Motor neuron (in vitro differentiated cells): ENCODE measurements at places on chromosomes 7 and 10. TPM values are rescaled to one million over a fixed set of nuclear protein-coding genes. Genes with fewer than 3 reads are reported as not detected.

DNA sequence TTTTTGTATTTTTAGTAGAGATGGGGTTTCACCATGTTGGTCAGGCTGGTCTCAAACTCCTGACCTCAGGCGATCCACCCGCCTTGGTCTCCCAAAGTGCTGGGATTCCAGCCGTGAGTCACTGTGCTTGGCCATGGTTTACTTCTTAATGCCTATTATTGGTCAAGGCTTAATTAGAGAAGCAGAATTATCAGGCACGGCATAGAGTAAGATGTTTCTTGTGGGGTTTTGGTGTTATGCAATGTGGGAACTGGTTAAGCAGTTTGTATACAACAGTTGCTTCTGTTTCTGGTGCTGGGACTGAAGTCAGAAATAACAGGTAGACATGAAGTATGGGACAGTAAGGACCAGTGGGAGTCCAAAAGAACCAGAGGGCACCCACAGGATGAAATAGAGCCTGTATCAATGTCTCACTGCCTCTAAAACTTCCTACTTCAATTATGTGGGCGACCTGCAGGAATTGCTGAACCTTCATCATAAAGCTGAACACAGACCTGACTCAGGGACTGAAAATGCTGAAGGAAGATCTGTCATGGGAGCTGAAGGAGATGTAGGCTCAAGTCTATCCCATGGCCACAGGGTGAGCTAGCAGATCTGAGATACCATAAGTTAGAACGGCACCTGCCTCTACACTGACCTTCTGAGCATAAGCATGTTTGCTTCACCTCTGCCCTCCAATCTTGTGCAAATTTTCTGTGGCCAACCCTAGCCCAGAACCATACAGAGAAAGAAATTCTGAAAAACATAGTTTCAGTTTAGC lies 38.3 kb upstream of the VCL start:
- ATAC-seq, result no peak

GRCh38 chr10:72697716-72698115 lies 5.8 kb downstream of the MCU start:
- ATAC-seq, result no peak

GRCh38 chr7:3918576-3918975 lies 617.5 kb downstream of the SDK1 start:
- no peak for ATAC-seq

- ATAC-seq, result no peak
These were observed 7.1 kb upstream of the ATP6V1F start for GRCh38 chr7:128855559-128855958.

GRCh38 chr10:77602231-77602912 lies 35.2 kb downstream of the KCNMA1 start:
- no peak for ATAC-seq

DNA sequence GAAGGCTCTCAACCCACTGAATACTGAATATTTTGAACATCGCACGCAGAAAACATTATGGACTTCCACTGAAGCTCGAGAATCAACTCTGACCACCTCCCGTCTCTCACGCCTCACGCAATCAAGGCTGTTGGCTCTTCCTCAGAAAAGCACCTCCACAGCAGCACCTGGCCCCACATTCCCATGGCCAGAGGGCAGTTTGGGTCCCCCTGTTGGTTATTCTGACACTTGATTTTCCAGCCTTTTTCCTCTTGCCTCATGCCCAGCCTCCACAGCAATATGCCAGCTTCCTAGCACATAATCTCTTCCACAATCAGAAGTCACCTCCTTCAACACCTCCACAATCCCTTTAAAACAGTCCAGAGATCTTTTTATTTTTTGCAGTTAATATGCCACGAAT lies 55.9 kb downstream of the SVOPL start:
- no peak for ATAC-seq

- no peak for ATAC-seq
These were observed 25.1 kb downstream of the SEPTIN7 start for GRCh38 chr7:35825974-35826373.

DNA sequence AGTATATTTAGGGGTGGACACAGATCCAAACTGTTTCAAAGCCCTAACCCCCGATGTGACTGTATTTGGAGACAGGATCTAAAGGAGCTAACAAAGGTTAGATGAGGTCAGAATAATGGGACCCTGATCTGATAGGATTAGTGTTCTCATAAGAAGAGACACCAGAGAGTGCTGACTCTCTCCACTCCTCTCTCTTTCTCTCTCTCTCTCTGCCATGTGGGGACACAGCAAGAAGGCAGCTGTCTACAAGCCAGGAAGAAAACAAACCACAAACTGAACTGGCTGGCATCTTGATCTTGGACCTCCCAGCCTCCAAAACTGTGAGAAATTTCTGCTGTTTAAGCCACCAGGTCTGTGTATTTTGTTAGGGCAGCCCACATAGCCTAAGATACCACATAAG lies 84.7 kb upstream of the KDM7A start:
- no peak for ATAC-seq

DNA sequence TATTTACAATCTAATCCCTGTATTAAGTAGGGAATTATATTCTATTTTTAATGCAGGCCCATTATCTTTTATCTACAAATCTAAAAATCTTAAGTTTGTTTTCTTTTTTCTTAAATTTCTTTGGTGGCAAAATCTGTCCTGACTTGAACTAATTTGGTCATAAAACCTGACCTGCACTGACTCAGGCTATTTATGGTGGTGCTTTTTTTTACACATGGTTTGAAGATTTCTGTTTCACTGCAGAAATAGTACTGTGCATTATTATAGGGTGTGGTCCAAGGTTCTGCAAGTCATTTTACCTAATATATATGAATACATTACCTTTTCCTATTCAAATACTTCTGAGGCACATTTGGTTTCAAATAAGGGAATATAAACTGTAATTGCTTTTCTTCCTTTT lies 137.0 kb downstream of the CD36 start:
- no peak for ATAC-seq

DNA sequence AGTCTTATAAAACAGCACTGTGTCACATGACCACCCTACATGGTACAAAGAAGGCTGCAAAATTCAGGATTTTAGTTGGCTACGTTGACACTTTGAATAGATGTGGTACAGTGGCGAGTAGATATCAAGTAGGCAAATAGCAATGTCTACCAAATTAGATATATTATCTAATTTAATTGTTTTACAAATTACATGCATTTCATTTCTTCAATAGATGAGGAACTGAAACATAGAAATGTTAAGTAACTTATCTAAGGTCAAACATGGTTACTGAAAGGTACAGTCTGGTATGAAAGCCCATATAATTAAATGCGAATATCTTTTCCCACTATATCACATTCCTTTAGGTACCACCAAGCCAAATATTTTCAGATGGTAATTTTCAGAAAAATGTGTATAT lies 972.2 kb downstream of the NRG3 start:
- no peak for ATAC-seq

- ATAC-seq, result peak; percentile 88
These were observed 27.6 kb upstream of the SFMBT2 start for GRCh38 chr10:7438196-7438986.

- no peak for ATAC-seq
These were observed 151.8 kb upstream of the CELF2 start for GRCh38 chr10:10865913-10866312.

- ATAC-seq, result peak; percentile 17
These were observed 1.1 kb upstream of the GALNTL5 start for GRCh38 chr7:151954866-151955820.

DNA sequence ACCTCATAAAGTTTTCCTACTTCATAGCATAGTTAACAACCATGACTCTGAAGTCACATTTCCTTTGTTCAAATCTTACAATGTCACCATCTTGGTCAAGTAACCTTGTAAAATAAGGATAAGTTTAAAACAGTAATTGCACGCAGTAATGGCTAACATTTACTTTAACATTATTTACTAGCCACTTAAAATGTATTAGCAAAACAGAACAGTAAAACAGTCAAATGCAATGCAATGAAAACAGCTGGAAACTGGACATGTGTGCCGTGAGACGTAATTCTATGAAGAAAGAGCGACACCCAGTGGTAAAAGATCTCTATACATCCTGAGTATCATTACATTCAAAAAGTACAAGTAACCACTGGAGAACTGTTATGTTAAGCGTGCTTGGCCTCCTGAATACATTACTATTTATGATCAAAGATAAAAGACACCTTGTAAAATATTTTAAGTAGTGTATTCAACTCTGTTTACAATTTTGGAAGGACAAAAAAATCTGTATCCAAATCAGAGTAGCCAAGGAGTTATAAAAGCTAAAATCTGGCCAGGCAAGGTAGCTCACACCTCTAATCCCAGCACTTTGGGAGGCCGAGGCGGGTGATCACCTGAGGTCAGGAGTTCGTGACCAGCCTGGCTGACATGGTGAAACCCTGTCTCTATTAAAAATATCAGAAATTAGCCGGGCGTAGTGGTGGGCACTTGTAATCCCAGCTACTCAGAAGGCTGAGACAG lies 27.2 kb downstream of the ATE1 start:
- peak; percentile 93 for ATAC-seq

- no peak for ATAC-seq
These were observed 39.2 kb downstream of the CDC123 start for GRCh38 chr10:12235116-12235694.

DNA sequence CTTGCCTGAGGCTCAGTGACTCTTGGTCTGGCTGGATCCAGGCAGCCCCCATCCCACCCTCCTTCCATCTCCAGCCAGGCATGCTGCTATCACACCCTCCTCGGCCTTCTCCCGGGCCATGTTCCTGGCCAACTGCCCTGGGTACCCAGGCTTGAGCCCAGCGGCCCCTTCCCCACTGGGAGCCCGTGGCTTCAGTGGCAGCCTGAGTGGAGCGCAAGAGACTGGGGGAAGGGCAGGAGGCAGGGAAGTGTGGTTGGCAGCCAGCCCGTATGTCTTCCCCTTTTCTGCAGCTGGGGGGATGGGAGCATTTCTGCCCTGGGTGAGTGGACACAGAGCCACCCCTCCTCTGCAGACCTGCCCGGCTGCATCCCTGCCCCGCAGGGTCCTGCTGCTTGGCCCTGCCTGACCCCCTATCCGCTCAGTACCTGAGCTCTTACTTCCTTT lies 148.5 kb downstream of the ARHGAP22 start:
- ATAC-seq, result no peak

Gene TSPAN15
- total RNA-seq, result 17.2 and 20.1 TPM in 2 replicates

Gene CLCN1
- total RNA-seq, result 0.16 and 0.18 TPM in 2 replicates

Gene FKBP6
- 0.89 TPM in 1 of 2 replicates, not detected in the other for total RNA-seq

Gene C10orf143
- total RNA-seq, result 3.3 and 4.2 TPM in 2 replicates

Gene OGA
- total RNA-seq, result 171 and 204 TPM in 2 replicates

Gene LGI1
- total RNA-seq, result 0.69 and 1.1 TPM in 2 replicates

Gene TMEM184A
- 1.2 and 1.7 TPM in 2 replicates for total RNA-seq

Gene CLDN12
- 29.0 and 30.5 TPM in 2 replicates for total RNA-seq

Gene GAD2
- total RNA-seq, result 0.38 and 0.39 TPM in 2 replicates
